Activated naive CD4-positive, alpha-beta T cell treated with anti-CD3 and anti-CD28 coated beads for 36 hours (primary cell): ENCODE measurements at places on chromosomes 5 and 9. TPM values are rescaled to one million over a fixed set of nuclear protein-coding genes. Genes with fewer than 3 reads are reported as not detected.

DNA sequence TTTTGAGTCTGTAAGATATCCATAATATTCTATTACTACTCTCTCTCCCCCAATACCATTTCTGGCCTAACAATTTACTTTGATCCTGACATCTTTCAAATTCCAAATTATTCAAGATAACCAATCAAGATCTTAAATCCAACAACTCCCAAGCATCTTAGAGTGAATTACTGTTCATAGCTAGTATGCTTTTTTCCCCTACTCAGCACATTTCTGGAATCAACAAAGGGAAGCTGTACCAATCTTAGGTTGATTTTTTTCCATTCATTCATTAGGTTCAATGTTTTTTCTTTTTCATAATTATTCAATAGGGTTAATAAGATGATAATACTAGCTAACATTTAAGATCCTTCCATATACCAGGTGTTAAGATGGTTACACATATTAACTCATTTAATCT, 50.3 kb upstream of the MTMR12 start:
- no peaks in the 10 kb centered on the region for H3K4me1 ChIP-seq
- H3K4me3 ChIP-seq, result no peak overlapping the region
- peaks cover 19% of the 10 kb centered on the region for H3K36me3 ChIP-seq
- no peak for DNase-seq
- no peak overlapping the region for H3K27ac ChIP-seq
- no peaks in the 10 kb centered on the region for H3K27me3 ChIP-seq

- H3K4me3 ChIP-seq, result peak overlapping the region; percentile 68
- H3K36me3 ChIP-seq, result no peaks in the 10 kb centered on the region
- peaks cover 50% of the 10 kb centered on the region for H3K4me1 ChIP-seq
- peak overlapping the region; percentile 80 for H3K27ac ChIP-seq
- H3K27me3 ChIP-seq, result no peaks in the 10 kb centered on the region
- DNase-seq, result no peak
These were observed 33.3 kb upstream of the SPRY4 start for GRCh38 chr5:142358121-142358520.

DNA sequence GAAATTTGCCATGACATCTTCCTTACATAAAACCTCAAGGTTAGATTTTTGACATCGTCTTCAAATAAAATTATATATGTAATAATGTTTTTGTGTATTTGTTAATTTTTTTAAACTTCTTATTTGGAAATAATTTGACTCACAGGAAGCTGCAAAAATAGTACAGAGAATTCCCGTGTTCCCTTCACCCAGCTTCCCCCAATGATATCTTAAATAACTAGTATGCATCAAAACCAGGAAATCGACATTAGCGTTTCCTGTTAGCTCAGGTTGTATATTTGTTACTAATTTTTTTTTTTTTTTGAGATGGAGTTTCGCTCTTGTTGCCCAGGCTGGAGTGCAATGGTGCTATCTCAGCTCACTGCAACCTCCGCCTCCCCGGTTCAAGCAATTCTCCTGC, 86.3 kb upstream of the SPRY4 start:
- no peak overlapping the region for H3K27ac ChIP-seq
- no peaks in the 10 kb centered on the region for H3K4me1 ChIP-seq
- no peak overlapping the region for H3K4me3 ChIP-seq
- no peak for DNase-seq

- no peak overlapping the region for H3K27ac ChIP-seq
- H3K36me3 ChIP-seq, result peaks cover 3% of the 10 kb centered on the region
- peaks cover 7% of the 10 kb centered on the region for H3K27me3 ChIP-seq
- H3K4me3 ChIP-seq, result no peak overlapping the region
- H3K4me1 ChIP-seq, result peaks cover 29% of the 10 kb centered on the region
These were observed 218.6 kb downstream of the AUH start for GRCh38 chr9:91143162-91143561.

- H3K27ac ChIP-seq, result no peak overlapping the region
- DNase-seq, result no peak
- no peaks in the 10 kb centered on the region for H3K36me3 ChIP-seq
- no peak overlapping the region for H3K4me3 ChIP-seq
- no peaks in the 10 kb centered on the region for H3K4me1 ChIP-seq
- no peaks in the 10 kb centered on the region for H3K27me3 ChIP-seq
These were observed 62.6 kb upstream of the C6 start for GRCh38 chr5:41275813-41276512.

GRCh38 chr9:95031711-95032461, 285.6 kb downstream of the FANCC start:
- H3K4me3 ChIP-seq, result no peak overlapping the region
- DNase-seq, result no peak
- no peaks in the 10 kb centered on the region for H3K36me3 ChIP-seq
- H3K27ac ChIP-seq, result no peak overlapping the region
- H3K27me3 ChIP-seq, result no peaks in the 10 kb centered on the region

DNA sequence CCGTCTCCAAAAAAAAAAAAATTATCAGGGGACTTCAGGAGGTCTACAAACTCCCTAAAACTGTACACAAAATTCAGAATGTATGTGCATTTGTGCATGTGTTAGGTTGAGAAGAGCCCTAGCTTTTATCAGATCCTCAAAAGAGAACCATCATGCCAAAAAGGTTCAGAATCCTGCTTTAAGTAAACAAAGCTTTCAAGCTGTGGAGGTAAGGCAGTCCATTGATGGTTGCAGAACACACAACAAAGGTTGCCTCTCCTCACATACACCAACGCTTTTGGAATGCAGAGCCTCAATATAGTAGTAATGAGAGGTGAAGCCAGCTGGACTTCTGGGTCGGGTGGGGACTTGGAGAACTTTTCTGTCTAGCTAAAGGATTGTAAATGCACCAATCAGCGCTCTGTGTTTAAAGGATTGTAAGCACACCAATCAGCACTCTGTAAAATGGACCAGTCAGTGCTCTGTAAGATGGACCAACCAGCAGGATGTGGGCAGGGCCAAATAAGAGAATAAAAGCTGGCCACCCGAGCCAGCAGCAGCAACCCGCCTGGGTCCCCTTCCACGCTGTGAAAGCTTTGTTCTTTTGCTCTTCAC, 57.9 kb upstream of the RNF38 start:
- peak overlapping the region; percentile 72 for H3K27ac ChIP-seq
- no peaks in the 10 kb centered on the region for H3K27me3 ChIP-seq
- no peak for DNase-seq
- peaks cover 5% of the 10 kb centered on the region for H3K36me3 ChIP-seq

DNA sequence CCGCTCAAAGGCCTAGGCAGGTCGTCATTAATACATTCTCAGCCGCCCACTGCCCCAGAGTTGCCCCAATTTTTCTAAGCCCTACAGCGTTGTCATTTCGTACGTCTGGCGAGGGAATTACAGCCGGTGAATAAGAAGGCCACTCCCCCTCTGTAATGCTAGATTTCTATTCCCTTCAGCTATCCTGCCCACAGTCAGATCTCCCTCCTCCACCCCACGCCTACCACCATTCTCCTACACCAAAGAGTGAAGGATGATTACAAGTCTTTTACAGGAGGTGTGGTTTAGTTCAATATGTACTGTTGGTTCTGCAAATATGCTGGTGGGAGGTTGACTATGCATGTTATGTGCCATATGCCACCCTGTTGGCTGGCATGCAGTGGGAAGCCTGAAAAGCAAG, 83.7 kb upstream of the SMIM15 start:
- H3K4me3 ChIP-seq, result no peak overlapping the region
- H3K36me3 ChIP-seq, result no peaks in the 10 kb centered on the region
- H3K4me1 ChIP-seq, result no peaks in the 10 kb centered on the region
- no peak for DNase-seq
- H3K27me3 ChIP-seq, result peaks cover 4% of the 10 kb centered on the region

DNA sequence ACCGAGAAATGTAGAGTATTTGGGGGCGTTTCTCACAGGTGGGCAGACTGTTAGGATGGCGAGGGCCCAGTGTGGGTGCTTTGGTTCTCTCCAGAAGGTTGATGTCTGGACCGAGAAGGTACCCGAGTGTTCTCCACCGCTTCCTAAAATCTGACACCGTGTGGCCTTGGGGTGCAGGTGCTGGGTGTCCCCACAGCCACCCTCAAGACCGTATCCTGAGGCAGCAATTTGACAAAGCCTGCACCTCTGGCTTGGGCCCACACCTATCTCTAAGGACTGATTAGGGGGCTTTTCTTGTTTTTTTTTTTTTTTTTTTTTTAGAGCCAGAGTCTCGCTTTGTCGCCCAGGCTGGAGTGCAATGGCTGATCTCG, 1.3 kb downstream of the PPP1R26 start:
- H3K36me3 ChIP-seq, result peaks cover 3% of the 10 kb centered on the region
- H3K27me3 ChIP-seq, result peaks cover 38% of the 10 kb centered on the region
- no peak overlapping the region for H3K27ac ChIP-seq
- peak overlapping the region; percentile 24 for H3K4me3 ChIP-seq
- DNase-seq, result no peak
- peaks cover 4% of the 10 kb centered on the region for H3K4me1 ChIP-seq

Gene SELENOP
- total RNA-seq, result not detected

Gene IFNA13
- total RNA-seq, result not detected

Gene PAPPA
- total RNA-seq, result not detected

Gene JAKMIP2
- 0.17 TPM for total RNA-seq

Gene RALGPS1
- 2.4 TPM for total RNA-seq

Gene FBXO38
- 31.7 TPM for total RNA-seq

Gene PIGO
- 23.7 TPM for total RNA-seq
